Hindlimb muscle (tissue), 1 donor: ENCODE measurements at places on chromosomes 16 and 17. TPM values are rescaled to one million over a fixed set of nuclear protein-coding genes. Genes with fewer than 3 reads are reported as not detected.

DNA sequence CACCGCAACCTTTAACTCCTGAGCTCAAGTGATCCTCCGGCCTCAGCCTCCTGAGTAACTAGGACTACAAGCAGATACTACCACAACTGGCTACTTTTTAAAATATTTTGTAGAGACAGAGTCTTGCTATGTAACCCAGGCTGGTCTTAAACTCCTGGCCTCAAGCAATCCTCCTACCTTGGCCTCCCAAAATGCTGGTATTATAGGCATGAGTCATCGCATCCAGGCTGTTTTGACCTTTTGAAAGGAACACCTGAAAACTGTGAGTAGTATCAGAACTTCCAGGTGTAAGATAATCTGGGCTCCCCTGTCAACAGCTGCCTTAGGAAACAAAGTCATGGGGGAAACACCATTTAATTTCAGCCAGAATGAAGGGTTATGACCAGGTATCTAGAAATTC lies 77.5 kb downstream of the CYTH1 start:
- DNase-seq, result no peak

- DNase-seq, result no peak
These were observed 28.2 kb downstream of the BCO1 start for GRCh38 chr16:81266680-81267095.

DNA sequence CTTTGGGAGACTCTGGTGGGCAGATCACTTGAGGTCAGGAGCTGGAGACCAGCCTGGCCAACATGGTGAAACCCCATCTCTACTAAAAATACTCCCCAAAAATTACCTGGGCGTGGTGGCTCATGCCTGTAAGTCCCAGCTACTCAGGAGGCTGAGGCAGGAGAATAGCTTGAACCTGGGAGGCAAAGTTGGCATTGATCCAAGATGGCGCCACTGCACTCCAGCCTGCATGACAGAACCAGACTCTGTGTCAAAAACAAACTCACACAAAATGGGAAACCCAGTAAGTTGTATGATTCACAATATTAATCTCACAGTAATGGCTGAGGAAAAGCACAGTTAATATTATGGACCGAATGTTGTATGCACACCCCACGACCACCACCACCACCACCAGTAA lies 24.3 kb downstream of the WSB1 start:
- DNase-seq, result no peak

DNA sequence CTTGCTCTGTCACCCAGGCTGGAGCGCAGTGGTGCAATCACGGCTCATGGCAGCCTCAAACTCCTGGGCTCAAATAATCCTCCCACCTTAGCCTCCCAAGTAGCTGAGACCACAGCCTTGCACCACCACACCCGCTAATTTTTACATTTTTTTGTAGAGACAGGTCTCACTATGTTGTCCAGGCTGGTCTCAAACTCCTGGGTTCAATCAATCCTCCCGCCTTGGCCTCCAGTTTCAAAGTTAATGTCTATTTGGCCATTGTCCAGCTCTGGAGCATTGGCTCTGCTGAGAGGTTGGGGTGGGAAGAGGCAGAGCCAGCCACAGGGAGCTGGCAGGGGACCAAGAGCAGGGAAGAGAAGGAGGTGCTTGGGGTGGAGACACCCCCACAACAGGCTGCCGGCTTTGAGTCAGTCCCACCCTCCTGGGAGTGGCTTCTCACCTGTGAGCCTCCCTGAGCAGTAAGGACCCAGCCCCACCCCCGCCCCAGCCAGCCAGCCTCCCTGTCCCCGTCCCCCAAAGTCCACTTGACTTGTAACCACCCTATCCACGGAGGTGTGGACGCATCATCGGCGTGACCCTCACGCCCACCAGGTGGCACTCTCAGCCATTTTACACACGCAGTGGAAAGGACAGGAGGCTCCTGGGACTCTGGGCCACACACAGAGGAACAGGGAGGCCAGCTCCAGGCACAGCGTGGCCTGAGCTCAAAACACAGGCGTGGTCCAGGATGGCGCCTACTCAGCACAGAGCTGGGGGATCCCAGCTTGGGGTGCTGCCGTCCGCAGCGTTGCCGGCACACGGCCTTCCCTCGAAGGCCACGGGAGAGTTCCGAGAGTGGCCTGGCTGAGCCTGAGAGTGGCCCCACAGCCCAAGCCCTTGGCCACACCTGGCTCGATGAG lies 22.8 kb upstream of the PVALEF start:
- peak; percentile 86 for DNase-seq

- no peak for DNase-seq
These were observed 343.2 kb upstream of the MAF start for GRCh38 chr16:79943736-79944135.

- DNase-seq, result no peak
These were observed 283.7 kb downstream of the GRIN2A start for GRCh38 chr16:9898555-9898954.

DNA sequence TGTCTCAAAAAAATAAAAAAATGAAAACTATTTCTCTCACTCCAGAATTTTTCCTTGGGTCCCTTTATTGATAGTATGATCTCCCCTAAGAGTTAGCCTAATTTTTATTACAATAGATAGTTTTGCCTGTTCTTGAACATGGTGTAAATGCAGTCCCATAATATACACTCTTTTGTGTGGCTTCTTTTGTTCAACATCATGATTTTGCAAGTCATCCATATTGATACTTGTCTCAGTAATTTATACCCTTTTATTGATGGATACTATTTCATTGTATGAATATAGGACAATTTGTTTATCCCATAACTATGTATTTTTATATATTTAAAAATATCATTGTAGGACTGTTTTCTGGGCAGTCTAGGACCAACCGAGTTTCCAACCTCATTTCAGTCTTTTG lies 207.0 kb downstream of the UTP18 start:
- DNase-seq, result no peak

DNA sequence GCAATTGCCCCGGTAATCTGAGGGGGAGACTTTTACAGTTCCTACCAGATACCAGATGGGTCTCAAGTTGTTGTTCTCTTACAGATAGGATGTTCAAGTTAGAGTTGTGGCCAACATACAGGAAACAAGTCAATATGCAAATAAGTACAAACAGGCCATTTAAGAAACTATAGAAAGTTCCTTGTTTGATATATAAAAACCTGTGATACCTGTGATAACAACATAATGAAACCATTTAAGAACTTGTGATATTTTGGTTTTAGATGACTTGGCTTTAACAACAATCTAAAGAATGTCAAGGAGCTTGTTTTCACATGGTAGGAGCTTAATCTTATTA lies 16.8 kb downstream of the CDR2 start:
- no peak for DNase-seq

The SLC7A6 gene
- polyA plus RNA-seq, result 8.3 TPM

The SLC16A6 gene
- 0.72 TPM for polyA plus RNA-seq

The PLEKHG4 gene
- 10.0 TPM for polyA plus RNA-seq
